ENCODE measurements at places on chromosomes 13 and 19.

DNA sequence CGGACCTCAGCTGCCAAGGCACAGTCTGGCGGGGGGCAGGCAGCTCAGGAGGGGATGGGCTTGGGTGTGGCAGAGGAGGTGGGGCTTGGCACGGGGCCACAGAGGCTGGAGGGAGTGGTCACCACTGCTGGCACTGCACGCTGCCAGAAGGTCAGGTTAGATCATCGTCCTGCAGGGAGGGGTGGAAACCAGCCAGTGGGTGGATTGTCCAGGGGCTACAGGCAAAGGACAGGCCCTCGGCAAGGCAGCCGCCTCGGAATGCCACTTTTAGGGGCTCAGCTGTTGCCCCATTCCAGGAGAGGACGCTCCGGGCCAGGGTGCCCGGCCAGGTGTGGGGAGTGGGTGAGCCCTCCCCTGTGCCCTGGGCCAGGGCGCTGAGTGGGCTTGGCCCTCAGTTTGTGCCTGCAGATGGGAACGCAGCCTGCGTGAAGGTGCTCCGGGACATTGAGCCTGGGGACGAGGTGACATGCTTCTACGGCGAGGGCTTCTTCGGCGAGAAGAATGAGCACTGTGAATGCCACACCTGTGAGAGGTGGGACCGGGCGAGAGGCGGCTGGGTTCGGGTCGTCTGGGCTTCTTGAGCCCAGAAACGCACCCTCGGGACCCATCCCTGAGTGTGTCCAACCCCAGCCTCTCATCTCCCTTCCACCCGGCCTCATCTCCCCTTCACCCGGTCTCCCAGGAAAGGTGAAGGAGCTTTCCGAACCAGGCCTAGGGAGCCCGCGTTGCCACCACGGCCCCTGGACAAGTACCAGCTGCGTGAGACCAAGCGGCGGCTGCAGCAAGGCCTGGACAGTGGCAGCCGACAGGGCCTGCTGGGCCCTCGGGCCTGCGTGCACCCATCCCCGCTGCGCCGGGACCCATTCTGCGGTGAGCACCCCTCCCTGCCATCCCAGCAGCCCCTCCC, 6.4 kb downstream of the KMT5C start:
- DNase-seq, result no peak

- no peak for DNase-seq
These were observed 60.7 kb downstream of the DOCK9 start for GRCh38 chr13:98917116-98917515.

- no peak for DNase-seq
These were observed 140.7 kb downstream of the KCTD12 start for GRCh38 chr13:76745261-76746200.

GRCh38 chr13:43364210-43365038, 341.0 kb downstream of the DNAJC15 start:
- DNase-seq, result no peak

- DNase-seq, result peak; percentile 68
These were observed 1.4 kb downstream of the ING1 start for GRCh38 chr13:110714797-110715394.

DNA sequence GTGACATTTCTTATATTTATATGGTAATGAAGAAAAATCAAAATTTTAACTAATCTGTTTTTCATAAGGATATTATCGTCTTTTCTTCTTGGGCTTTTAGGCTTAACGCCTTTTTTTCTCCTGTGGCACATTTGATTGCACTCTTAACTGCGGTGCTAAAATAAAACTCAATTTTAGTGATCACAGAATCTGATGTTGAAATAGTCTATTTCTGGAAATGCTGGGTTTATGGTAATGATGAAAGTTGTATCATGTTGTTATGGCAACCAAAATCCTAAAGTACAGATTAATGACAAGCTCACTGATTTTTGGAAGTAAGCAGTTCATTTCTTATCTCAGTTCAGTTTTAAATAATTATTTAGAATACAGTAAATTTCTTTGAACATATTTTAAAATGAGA, 85.3 kb downstream of the COG6 start:
- DNase-seq, result no peak

DNA sequence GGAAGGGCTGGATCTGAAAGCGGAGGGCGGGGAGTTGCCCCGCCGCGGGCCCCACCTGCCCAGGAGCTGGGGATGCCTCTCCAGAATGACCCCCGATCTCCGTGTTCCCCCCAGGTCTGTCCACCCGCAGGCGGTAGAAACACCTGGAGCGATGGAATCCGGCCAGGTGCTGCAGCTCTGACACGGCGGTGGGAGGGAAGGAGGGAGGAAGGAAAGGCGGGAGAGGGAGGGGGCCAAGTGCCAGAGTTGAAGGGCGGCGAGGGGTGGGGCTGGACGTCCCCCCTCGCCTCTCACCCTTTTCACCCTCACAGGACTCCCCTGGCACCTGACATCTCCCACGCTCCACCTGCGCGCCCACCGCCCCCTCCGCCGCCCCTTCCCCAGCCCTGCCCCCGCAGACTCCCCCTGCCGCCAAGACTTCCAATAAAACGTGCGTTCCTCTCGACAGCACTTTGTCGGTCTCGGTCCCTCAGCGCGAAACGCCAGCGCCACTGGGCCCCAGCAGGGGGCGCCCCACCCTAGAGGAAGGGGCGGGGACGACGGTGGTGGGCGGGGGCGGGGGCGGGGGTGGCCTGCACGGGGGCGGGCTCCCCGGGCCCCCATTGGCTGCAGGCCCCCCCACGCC, 337 bp upstream of the FXYD7 start:
- DNase-seq, result peak; percentile 77

- no peak for DNase-seq
These were observed 211.6 kb downstream of the DNAJC15 start for GRCh38 chr13:43235028-43235427.

GRCh38 chr13:23709536-23709935, 139.3 kb downstream of the TNFRSF19 start:
- no peak for DNase-seq

GRCh38 chr19:41225238-41226052, 6.4 kb downstream of the AXL start:
- DNase-seq, result peak; percentile 76

DNA sequence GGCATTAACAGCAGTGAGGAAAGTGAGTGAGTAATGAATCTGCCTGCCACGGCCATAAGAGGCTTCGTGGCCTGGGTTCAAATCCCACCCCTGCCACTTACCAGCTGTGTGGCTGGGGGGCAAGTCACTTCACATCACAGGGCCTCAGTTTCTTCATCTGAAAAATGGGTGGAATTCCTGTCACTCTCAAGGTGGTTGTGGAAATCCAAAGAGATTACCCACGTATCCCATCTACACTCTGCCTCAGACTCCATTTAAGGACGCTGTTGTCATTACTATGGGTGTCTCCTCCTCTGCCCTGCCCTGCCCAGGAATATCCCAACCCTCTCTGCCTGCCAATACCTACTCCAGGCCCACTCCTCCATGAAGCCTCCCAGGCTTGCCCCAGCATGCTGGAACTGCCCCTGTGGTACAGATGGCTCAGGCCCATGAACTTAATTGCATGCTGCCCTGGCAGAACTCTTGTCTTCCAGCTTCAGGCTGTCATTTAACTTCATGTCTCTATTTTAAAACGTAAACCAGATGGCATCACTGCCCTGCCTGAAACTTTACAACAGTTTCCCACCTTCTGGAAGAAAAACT, 3.1 kb downstream of the GIPC1 start:
- no peak for DNase-seq

- no peak for DNase-seq
These were observed 19.5 kb upstream of the NDUFS7 start for GRCh38 chr19:1364070-1364704.

- DNase-seq, result no peak
These were observed 45.9 kb downstream of the SPTBN4 start for GRCh38 chr19:40512473-40513344.

DNA sequence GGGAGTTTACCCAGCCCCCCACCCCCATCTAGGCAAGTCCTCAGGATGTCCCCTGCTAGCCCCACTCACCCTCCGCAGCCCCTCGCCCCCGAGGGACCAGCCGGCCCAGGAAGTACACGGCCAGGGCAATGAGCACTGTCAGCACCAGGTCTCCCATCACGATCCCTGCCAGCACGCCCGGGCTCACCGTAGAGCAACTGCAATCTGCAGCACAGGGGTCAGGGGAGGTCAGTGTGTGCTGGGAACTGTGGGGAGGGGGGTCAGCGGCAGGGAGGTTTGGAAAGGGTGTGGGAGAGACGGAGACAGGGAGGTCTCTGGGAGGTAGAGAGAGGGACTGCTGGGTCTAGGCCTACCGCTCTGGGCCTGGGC, 734 bp downstream of the TYROBP start:
- no peak for DNase-seq

GRCh38 chr13:51764184-51765141, 39.5 kb downstream of the DHRS12 start:
- peak; percentile 81 for DNase-seq

- no peak for DNase-seq
These were observed 104.8 kb downstream of the WDFY2 start for GRCh38 chr13:51688937-51689662.

DNA sequence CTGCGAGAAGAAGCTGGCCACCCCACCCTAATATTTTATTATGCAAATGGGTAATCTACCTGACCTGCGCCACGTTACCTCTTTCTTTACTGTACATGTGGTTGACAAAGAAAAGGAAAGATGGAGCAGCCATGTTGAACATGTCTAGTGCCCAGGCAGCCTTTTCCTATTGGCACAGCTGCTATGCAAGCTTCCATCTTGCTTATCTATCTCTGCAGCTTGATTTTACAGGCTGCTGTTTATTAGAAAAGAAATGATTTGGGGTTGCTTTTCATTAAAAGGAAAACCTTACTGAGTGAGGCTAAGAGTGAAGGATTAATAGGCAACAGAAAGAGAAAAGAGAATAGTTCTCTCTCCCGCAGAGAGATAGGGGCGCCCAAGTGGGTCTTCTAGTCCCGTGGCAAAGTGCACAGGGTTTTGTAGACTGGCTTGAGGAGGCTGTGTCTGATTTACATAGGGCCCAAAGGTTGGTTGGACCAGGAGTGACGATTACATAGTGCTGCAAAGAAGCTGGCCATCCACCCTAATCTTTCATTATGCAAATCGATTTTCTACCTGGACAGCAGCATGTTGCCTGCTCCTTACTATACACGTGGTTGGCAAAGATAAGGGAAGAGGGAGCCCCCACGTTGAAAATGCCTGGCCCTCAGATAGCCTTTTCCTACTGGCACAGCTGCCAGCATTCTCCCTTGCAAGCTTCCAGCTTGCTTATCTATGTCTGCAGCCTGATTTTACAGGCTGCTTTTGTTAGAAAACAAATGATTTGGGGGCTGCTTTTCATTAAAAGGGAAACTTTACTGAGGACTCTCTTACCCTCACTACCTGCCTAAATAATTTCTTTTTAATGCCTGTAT, 28.3 kb downstream of the OR10H4 start:
- DNase-seq, result no peak

DNA sequence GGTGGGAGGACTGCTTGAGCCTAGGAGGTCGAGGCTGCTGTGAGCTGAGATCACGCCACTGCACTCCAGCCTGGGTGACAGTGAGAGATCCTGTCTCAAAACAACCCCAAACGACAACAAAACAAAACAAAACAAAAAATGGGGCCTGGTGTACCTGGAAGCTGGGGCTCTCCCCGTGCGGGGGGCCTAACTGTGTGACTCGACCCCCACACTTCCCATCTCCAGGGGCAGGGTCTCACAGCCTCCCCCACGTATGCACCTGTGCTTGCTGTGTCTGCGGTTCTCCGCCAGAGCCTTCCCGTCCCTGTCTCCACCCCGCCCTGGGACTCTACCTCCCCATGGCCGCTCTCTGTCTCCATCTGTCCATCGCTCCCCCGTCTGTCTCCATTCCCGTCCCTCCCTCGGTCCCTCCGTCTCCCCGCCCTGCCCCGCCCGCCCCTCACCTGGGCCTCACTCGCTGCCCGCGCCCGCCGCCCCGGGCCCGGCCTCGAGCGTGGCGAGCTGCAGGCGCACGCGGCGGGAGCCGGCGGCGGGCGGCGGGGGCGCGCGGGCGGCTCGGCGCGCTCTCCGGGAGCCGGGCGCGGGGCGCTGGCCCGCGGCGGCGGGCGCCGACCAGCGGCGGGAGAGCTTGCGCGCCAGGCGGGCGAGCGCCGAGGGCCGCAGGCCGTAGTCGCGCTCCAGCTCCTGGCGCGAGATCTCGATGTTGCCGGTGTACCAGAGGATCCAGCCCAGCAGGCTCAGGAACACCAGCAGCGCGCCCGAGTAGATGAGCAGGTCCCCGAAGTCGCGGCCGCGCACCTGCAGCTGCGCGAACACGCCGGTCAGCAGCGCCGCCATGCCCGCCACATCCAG, 587 bp downstream of the TMEM238 start:
- peak; percentile 68 for DNase-seq

- DNase-seq, result peak; percentile 77
These were observed 61.3 kb downstream of the CELF5 start for GRCh38 chr19:3285647-3286176.

GRCh38 chr13:51590971-51591627, 6.8 kb downstream of the WDFY2 start:
- no peak for DNase-seq

DNA sequence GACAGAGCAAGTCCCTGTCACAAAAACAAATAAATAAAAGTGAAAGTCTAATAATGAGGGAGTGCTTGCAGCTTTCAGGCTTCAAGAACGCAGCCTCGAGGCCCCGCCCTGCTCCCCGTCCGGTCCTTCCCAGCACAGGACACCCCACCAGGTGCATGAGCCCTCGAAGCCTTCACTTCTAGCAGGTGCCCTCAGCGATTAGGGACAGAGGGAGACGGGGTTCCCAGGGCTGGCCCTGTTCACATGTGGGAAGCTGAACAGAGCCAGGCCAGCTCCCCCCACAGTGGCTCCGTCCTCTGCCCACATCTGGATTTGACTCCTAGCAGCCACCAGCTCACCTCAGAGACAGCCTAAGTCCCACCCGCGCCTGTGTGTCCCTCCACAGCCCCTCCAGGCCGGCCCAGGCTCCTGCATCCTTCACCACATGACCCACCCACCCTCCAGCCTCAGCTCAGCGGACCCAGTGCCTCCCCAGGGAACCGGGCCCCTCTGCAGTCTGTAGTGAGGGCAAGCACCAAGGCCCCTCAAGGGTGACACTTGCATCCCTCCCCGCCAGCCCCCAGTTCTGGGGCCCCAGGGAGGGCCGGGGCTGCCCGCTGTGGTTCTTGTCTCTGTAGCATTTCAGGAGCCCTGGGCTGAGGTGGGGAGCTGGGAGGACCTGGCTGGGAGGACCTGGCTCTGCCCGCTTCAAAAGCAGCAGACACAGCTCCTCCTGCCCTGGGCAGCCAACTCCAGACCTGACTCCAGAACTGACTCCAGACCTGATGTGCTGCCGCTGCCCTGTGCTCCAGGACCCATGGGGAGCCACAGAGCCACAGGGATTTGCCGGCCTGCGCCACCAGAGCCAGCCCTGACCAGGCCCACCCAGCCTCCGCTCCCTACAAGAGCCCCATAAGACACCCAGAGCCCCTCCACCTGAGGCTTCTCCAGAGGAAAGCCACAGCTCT, 27.2 kb downstream of the GPX4 start:
- DNase-seq, result peak; percentile 72

DNA sequence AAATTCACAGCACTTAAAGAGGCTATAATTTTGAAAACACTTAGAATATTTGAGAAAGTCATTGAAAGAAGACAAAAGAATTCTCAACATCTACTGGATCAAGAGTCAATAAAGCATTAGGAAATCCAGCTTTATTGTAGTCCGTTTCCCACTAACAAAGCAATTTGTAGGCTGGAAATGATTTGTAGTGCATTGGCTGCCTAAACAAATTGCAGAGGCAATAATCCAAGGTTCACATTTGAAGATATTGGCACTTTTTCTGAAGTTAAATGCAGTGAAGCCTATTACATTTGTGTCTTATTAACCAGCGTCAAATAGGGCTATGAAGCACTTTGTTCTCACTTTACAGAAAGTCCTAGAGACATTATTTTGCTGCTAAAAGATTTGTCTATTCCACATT, 848.1 kb upstream of the SLITRK1 start:
- no peak for DNase-seq

Data from activated CD4-positive, alpha-beta memory T cell treated with anti-CD3 and anti-CD28 coated beads for 36 hours (primary cell).